NCI-H2171 (cell line): ENCODE measurements at places on chromosomes 5 and 9.
A peak's percentile ranks its signal among the peaks of the same experiment; 100 is the strongest.

GRCh38 chr5:151212406-151212798 lies 11.5 kb downstream of the CCDC69 start:
- DNase-seq = no peak

DNA sequence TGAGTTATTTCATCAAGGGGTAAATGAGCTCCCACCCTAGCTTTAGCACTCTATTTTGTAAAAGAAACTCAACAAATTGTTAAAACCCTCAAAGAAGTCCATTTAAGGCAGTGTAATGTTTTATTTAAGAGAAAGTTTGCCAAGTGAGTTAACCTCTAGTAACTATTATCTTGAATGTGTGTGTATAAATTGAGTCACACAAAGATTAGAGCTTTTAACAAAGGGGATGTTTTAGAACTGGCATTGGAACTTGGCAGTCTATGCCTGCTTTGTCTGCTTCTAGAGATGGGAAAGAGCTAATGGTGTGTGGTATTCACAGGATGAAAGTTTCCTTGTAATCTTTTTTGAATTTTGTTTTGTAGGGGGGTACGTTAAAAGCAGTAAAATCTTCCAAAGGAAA lies 33.2 kb downstream of the KDM3B start:
- no peak for DNase-seq

- DNase-seq = no peak
These were observed 83.1 kb downstream of the JMY start for GRCh38 chr5:79318935-79319614.

GRCh38 chr9:118331622-118332045 lies 627.4 kb downstream of the TLR4 start:
- no peak for DNase-seq

DNA sequence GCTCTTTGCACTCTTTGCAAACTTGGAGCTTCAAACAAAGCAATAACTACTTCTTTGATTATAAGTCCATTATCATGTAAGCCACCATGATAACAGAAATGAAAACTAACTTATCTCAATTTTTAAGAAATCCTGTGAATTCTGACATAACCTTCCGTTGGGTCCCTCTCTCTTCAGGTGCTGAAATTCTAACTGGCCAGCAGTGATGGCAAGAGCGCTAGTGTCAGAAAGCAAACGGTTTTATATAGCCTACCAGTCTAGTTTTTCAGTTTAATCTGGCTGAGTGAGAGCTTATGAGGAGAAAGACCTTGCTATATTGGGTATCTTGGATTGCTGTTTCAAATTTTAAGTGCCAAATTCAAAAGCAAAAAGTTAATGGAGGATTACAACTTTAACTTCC lies 13.4 kb downstream of the NFIB start:
- no peak for DNase-seq

DNA sequence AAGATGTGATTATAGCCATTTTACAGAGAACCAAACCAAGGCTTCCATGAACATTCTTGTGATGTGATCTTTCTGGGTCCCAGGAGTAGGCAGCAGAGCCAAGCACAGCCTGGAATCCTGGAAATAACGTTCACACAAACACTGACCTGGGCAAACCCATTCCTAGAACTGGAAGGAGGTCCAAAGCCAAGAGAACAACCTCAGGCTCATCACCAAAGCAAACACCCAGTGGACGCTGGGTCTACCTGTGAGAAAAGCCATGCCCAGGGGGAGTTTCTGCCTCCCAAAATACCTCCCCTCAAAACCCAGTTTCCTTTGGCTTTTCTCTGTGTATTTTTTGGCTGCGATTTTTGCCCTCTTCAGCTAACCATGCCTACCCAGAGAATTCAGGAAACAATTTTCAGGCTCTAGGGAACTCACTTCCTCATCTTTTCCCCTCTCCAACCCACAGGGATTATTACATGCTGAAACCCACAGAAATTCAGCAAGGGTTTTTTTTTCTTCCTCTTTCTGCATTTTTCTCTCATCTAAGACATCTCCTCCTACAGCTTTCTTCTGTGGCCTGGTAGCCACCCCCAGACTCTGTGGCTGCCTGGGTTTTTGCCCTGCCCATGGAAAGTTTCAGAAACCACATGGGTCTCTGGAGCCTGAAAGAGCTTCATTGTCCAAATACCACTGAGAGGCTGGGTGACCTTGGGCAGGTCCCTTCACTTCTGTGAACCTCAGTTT lies 75.0 kb downstream of the TNC start:
- no peak for DNase-seq

DNA sequence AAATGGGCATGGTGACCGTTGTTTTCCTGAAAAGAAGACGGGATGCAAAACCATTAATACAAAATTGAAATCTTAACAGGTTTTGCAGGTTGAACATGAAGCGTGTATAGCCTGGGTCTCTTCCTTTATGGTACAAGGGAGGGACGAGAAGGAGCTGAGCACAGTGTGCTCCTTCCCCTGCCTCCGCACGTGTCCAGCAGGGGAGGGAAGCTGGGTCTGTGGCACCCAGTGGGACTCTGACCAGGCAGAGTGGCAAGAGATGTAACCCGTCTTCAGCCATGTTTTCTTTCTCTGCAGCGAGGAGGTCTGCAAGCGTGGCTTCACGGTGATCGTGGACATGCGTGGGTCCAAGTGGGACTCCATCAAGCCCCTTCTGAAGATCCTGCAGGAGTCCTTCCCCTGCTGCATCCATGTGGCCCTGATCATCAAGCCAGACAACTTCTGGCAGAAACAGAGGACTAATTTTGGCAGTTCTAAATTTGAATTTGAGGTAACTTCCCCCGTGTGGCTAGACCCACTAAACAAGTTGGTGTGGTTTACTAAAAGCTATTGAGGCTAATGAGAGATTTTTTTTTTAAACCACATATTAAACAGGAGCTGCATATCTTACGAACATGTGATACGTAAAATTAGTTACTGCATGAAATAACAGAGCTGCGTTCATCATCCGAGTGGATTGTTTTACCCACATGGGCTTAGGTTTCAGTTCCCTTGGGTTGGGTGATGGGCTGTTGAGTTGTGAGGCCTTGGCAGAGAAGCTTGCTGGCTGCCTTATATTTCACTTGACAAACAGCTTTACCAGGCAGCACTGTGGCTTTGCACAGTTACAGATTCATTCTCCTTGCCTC lies 143.7 kb downstream of the TRIO start:
- peak; percentile 85 for DNase-seq

DNA sequence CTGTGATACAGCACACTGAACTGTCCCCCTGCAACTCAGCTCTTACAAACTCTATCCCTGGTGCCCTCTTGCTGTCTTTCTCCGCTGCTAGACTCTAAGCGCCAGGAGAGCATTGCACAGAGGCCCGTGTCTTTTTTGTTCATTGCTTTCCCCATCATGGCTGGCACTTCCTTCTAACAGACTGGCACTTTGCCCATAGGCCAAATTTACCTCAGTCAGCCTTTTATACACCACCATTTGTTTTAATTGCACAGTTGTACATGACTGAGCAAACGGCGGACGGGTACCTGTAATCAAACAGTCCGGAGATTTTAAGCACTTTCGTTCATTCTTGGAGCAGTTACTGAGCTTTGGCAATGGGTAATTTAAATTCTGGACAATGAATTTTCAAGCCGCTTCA lies 102.2 kb upstream of the CLINT1 start:
- DNase-seq = no peak

- DNase-seq = no peak
These were observed 89.9 kb upstream of the FSD1L start for GRCh38 chr9:105357937-105358336.

- DNase-seq = no peak
These were observed 41.6 kb upstream of the EXOC3 start for GRCh38 chr5:401146-402034.

- no peak for DNase-seq
These were observed 269.5 kb downstream of the ADAMTSL1 start for GRCh38 chr9:18743421-18743820.

GRCh38 chr5:65760504-65761275 lies 38.7 kb downstream of the NLN start:
- DNase-seq = no peak

GRCh38 chr5:151357792-151358191 lies 10.4 kb upstream of the SLC36A2 start:
- DNase-seq = no peak

GRCh38 chr5:62489471-62489870 lies 76.9 kb downstream of the IPO11 start:
- DNase-seq = no peak

DNA sequence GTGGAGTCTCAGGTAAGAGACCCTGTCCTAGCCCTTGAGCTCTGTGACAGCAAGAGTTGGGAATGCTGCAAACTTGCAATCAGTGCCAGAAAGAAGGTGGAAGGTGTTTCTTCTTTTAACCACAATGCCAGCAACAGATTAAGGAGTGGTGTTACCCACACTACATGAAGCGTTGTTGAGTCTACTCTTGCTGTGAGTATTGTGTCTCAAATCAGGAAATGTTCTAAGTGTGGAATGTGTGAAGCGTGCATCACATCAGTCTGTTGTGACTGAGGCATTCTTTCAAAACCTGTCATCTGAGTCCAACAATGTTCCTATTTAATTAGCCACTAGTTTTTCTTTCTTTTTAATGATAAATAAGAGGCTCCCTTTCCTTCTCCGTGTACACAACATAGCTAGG lies 2.9 kb upstream of the LURAP1L start:
- no peak for DNase-seq

DNA sequence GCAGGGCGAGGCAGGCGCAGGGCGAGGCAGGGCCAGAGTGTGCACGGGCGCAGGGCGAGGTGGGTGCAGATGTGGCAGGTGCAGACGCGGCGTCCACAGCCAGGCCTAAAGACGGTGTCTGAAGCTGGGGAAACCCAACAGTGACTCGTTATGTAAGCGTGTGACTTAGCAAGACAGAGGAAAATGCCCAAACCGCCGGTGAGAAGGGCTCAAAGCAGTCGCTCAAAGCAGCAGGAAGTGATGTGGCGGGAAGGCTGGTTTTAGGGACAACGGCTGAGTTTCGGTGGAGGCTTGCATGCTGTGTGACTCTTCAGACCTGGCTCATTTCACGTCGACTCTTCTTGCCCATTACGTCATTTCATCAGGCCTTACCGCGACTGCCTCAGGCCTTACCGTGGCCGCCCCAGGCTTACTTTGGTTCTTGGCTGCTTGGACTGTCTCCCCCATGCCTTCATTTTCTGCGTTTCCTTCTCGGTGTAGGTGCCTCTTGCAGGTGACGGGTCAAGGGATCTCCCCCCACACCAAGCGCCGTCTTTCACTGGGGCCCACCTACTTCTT lies 50.5 kb upstream of the EXOC3 start:
- no peak for DNase-seq

DNA sequence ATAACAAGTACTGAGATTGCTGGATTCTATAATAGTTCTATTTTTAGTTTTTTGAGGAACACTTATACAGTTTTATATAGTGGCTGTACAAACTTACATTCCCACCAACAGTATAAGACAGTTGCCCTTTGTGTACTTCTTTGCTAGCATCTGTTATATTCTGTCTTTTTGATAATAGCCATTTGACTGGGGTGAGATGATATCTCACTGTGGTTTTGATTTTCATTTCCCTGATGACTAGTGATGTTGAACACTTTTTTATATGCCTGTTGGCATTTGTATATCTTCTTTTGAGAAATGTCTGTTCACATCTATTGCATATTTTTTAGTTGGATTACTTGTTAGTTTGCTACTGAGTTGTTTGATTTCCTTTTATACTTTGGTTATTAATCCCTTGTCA lies 204.1 kb upstream of the SMC2 start:
- no peak for DNase-seq

DNA sequence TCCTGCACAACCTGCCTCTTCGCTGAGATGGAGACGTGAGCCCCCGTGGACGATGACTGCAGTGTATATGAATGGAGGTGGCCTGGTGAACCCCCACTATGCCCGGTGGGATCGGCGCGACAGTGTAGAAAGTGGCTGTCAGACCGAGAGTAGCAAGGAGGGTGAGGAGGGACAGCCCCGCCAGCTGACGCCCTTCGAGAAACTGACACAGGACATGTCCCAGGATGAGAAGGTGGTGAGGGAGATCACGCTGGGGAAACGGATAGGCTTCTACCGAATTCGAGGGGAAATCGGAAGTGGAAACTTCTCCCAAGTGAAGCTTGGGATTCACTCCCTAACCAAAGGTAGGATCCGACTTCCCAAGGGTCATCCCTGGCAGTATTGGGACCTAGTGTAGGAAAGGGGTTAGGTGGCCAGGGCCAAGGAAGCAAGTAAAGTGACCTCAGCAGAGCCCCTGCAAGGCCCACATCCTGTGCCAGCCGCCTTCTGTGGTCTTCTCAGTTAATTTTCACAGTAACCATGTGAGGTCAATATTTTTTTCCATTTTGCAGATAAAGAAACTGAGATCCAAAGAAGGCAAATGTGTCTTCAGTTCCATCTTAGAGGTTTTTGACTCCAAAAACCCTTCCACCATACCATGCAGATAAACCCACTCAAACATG lies 53.8 kb downstream of the NIM1K start:
- no peak for DNase-seq

DNA sequence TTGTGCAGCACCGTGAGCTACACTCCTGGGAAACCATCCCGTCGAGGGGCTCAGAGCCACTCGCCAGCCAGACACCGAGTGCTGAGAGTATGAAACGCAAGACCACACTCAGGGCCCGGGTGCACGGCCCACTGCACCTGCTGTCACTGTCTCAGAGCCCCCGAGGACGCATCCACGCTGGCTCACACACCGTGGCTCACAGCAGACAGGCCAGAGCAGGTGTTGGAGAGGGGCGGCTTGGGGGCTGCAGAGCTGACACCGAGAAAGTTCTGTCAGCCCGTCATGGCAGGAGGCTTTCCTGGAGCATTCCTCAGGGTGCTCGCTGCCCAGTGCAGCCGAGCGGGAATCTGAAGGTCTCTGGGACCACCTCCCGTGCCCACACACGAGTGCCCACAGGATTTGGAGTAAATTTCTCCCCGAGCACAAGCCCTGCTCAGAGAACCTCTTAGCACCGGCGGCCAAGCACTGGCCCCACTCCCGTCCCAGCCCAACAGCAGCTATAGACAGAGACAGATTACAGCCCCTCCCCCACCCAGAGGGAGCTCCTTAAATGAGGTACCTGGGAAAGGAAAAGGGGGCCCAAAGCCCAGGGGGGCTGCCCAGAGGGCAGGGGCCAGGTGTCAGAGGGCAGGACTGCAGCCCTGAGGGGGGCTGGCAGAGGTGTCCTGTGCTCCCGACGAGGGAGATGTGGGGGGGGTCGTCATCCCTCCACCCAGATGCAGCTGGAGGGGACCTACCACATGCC lies 56.0 kb upstream of the SARDH start:
- DNase-seq = peak; percentile 32
